ENCODE measurements at places on chromosomes 7 and 10. TPM values are rescaled to one million over a fixed set of nuclear protein-coding genes. Genes with fewer than 3 reads are reported as not detected.
A peak's percentile ranks its signal among the peaks of the same experiment; 100 is the strongest.

MEOX2 gene
- not detected for total RNA-seq

GRCh38 chr7:35035511-35035961, 1.7 kb downstream of the DPY19L1 start:
- DNase-seq: peak; percentile 78

- no peak for DNase-seq
Measured at GRCh38 chr10:67650558-67650957, 45.4 kb downstream of the CTNNA3 start.

FBXL13 gene
- 0.99 TPM for total RNA-seq

JCAD gene
- 0.19 TPM for total RNA-seq

MLXIPL gene
- not detected for total RNA-seq

GRCh38 chr10:71294091-71294561, 24.9 kb upstream of the SLC29A3 start:
- DNase-seq: no peak

DNA sequence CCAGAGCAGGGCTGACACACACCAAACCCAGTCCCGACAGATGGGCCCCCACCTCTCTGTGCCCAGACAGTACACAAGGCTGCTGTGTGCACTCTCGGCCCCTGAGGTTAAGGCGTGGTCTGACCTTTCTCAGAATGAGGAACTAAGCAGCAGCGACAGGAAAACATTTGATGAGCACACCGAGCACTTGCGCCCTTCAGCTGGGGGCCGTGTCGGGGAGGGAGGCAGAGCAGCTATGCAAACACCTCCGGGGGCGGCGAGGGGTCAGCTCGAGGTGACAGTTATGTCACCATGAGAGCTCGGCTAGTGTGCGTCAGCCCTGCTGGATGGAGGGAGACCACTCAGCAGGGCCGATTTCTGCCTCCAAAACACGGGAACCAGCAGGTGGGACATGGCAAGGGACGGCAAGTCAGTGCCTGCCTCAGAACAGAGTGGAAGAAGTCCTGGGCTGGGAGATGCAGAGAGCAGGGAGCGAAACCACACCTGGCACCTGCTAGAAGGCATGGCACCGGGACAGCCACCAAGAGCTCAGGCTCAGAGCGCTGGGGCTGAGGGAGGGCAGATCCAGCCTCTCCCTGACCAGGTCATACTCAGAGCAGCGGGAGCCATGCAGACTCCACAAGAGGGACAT, 57.4 kb downstream of the CHST15 start:
- peak; percentile 79 for DNase-seq

FZD1 gene
- total RNA-seq: 0.92 TPM

- DNase-seq: no peak
Measured at GRCh38 chr7:35419391-35419755, 165.5 kb upstream of the TBX20 start.

POLR2J2 gene
- 20.2 TPM for total RNA-seq

DNA sequence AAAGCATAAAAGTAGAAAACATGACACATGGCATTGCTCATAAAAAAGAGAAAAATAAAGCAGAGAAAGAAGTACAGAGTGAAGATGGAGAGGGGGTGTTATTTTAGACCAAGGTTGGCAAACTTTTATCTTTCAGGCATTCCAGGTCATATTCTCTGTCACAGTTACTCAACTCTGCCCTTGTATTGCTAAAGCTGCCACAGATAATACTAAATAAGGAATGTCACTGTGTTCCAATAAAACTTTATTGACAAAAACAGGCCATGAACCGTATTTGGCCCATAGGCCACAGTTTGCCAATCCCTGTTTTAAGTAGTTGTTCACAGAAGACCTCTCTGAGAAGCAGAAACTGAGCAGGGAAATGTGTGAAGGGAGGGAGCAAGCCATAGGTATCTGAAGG, 167.4 kb downstream of the GLI3 start:
- no peak for DNase-seq

DNA sequence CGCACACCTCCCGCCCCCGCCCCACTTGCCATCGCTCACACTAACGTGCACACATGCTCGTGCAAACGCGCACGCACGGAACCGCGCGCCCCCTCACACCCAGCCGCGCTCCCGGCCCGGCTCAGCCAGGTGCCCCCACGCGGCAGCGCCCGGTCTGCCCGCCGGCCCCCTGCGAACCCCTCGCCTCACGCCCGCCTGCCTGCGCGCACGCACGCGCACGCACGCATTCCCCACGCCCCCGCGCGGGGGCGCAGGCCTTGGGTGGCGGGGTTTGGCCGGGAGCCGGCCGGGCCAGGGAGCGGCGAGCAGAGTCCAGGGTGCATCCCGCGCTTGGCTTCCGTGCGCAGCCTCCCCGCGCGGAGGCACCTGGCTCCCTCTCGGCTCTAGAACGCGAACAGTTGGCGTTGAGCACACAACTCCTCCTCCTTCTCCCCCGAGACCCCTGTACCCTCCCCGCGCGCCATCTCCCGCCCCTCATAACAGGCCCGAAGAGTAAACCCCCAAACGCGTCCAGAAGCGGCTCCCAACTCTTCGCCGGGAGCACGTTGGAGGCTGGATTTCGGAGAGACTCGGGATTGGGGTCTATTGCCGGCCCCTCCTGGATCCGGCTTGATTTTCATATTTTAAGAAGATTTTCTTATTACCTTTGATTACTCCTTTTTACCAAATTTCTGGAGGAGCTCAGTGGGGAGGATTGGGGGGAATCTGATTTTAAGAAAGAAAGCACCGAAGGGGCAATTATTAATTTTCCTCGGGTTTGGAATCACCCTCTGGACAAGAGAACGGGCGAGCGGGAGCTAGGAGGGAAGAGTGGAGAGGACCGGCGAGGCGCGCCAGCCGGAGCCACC, 527 bp upstream of the SORCS3 start:
- no peak for DNase-seq

Measured in activated CD4-positive, alpha-beta T cell treated with anti-CD3 and anti-CD28 coated beads, Interleukin-2, amount 10 ng/mL, durations not matched to agents 24 days and 14 days (primary cell).